ENCODE measurements at places on chromosomes 4 and X.
A peak's percentile ranks its signal among the peaks of the same experiment; 100 is the strongest.

DNA sequence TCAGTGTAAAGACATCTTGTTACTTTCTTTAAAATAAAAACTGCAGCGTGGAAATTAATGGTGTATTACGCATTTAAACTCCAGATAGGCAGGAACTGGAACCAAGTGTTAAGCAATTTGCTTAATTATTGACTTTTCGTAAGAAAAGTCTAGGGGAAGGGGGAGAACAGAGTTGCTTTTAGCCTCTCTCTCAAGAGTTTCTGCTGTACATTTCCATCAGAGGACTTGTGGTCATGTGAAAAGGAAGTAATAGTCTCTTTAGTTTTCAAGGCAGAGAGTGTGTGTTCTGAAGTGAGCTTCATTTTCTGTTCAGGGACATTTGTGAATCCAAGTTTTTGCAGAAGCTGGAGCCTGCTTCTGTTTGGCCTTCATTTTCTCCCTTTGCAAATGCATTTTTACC is 127.2 kb downstream of the UBE2K start:
- DNase-seq: no peak

- DNase-seq: peak; percentile 17
Measured at GRCh38 chr4:52659722-52660261, 691 bp upstream of the USP46 start.

DNA sequence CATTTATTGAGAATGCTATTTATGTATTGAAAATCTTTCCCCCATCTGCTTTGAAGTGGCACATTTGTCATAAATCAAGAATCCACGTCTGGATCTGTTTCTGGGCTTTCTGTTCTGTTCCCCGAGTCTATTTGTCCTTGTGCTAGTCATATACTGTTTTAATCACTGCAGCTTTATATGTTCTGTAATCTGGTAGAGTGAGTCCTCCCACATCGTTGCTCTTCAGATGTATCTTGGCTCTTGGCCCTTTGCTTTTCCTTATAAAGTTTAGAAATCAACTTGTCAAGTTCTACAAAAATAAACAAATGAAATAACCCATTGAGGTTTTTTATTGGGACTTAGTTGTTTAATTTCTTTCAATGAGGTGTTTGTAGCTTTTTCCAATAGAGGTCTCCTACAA is 29.0 kb downstream of the LONRF3 start:
- no peak for DNase-seq

GRCh38 chr4:37043342-37043741 is 201.2 kb upstream of the NWD2 start:
- DNase-seq: no peak

DNA sequence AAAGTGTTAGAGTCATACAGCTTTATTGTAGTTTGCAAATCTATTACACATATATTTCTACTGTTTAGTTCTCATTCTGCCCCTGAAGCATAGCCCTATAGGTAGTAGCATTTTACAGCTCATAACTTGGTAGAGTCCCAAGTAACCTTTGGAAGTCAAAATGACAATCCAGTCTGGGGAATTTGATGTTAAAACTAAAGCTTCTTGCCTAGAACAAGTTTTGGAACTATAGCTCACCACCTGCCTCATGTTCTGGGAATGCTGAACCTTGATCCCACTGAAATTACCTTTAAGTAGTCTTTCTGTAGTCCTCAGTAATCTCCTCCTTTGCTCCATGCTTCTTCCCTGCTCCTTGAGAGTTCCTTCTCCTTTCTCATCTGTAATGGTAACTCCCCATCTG is 8.4 kb downstream of the UGT8 start:
- no peak for DNase-seq

DNA sequence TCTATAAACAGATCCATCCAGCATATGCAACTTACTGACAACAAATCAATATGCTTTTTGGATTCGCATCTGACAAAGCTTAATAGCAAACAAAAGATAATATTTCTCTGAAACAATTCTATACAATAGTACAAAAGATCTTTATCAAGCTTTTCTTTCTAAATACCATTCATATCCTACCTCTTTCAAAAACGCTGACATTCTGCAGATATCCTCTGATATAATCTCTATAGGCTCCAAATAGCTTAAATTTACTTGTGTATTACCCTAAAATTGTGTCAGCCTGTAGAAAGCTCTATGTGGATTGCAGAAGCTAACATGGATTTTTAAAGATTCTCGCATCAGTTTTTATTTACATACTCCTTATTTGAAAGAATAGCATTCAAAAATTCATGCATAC is 260.6 kb downstream of the GASK1B start:
- no peak for DNase-seq

- DNase-seq: no peak
Measured at GRCh38 chr4:39608451-39608850, 30.2 kb downstream of the SMIM14 start.

GRCh38 chr4:26131711-26132110 is 189.1 kb upstream of the RBPJ start:
- DNase-seq: peak; percentile 64

GRCh38 chrX:72095370-72095769 is 36.3 kb downstream of the RTL5 start:
- DNase-seq: no peak

- no peak for DNase-seq
Measured at GRCh38 chr4:152853293-152853692, 73.5 kb downstream of the ARFIP1 start.

DNA sequence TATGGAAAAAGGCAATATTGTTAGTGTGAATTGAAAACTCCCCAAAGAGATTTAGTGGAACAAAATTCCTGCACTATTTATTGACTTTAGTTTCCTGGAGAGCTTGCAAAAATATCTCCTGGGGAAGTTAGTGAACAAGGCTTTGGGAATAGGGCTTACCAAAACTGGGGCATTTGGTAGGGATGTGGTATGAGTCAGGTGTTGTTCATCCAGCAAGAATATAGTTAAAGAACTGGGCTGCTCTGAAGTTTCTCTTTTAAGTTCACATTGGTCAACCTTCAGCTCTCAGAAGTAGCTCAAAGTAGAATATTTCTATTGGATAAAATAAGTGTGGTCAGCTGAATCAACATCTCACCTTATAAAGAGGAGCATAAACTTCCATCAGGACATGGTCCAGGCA is 185.0 kb downstream of the CPE start:
- no peak for DNase-seq

DNA sequence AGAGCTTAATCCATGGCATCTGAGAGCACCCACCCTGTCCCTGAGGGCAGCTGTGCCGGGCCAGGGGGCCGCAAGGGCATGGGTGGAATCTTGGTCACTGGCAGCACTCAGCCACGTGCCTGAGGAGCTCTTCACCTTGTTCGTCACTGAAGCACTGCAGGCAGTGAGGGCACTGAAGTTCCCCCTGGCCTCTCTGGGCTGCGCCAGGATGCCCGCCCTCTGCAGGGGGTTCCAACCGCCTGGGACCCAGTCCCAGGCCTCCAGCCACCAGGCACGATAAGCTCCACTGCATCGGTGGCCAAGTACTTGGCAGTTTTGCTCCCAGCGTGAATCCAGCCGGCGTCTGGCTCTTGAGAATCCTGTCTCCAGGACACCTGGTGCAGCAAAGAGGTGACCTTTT is 96.4 kb upstream of the MED14 start:
- no peak for DNase-seq

Measured in CD4-positive, alpha-beta T cell treated with Interleukin-12 subunit alpha and Interleukin-12 subunit beta, for 1 hour (primary cell).